Colonic mucosa (tissue), 4 donors: ENCODE measurements at places on chromosomes 12 and 14. TPM values are rescaled to one million over a fixed set of nuclear protein-coding genes. Genes with fewer than 3 reads are reported as not detected.

GRCh38 chr14:21105095-21105494 lies 4.2 kb downstream of the TMEM253 start:
- peak; percentile 54 for DNase-seq

GRCh38 chr12:111635524-111635923 lies 36.4 kb upstream of the ATXN2 start:
- no peak for DNase-seq

DNA sequence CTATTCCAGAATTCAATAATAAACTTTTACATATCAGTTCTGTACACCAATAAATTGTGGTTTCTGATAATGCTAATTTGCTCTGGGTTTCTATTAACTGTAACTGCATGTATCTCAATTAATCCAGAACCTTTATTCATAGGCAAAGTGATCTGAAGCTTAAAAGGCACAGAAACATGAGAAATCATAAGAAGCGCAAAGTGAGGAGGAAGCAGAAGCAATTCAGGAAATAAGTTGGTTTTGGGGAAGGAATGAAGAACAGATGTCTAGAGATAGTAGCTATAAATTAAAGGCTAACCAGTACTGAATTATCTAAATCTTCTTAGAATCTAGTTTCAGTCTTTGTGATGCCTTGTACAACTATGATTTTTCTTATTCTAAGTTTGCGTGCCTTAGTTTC lies 24.6 kb downstream of the KERA start:
- DNase-seq: no peak

DNA sequence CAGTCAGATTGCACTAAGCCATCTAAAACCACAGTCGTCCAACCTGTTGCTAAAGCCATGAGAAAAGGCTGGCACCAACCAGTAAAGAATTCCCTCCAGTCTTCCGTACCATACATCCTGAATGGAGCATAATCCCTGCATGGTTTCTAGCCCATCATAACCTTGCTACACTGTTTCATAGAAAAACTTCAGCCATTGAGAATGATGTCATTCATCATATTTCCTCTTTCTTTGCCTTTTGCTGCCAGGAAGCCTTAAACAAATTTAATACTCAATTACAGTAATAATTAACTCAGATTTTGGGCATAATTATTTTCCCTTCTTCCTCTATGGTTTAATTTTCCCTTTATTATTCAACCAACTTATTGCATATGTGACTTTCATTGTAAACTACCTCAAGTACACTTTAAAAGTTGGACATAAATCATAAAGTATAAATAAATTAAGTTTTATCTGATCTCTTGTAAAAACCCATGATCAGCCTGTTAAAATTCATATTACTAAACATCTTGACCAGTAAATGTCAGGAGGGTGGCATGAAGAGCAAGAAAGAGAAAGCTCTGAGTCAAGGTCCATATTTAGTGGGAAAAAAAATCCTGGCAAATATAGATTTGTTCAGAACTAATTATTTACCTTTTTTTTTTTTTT lies 264.7 kb downstream of the ZFP36L1 start:
- DNase-seq: no peak

ZBTB1 gene
- 32.7 TPM for total RNA-seq

CCDC38 gene
- not detected for total RNA-seq

GLIPR1L2 gene
- 0.16 TPM for total RNA-seq

LHX5 gene
- not detected for total RNA-seq
